ENCODE measurements at places on chromosomes 1 and 21. TPM values are rescaled to one million over a fixed set of nuclear protein-coding genes. Genes with fewer than 3 reads are reported as not detected.

Gene PRAMEF14
- not detected for total RNA-seq

Gene CYP4X1
- total RNA-seq = 0.24 TPM

Gene FLG2
- total RNA-seq = not detected

Gene FAM43B
- total RNA-seq = 0.10 TPM

GRCh38 chr1:47725511-47725991 lies 271.6 kb downstream of the TRABD2B start:
- H3K27ac ChIP-seq = no peak overlapping the region
- peaks cover 13% of the 10 kb centered on the region for H3K4me1 ChIP-seq
- no peak for DNase-seq
- H3K36me3 ChIP-seq = no peaks in the 10 kb centered on the region
- H3K4me3 ChIP-seq = no peak overlapping the region

- no peak for DNase-seq
- H3K36me3 ChIP-seq = no peaks in the 10 kb centered on the region
- no peak overlapping the region for H3K27ac ChIP-seq
Measured at GRCh38 chr1:175520186-175520585, 223.2 kb downstream of the TNR start.

GRCh38 chr1:231206856-231207255 lies 34.2 kb upstream of the GNPAT start:
- peaks cover 3% of the 10 kb centered on the region for H3K27me3 ChIP-seq
- H3K27ac ChIP-seq = no peak overlapping the region
- H3K4me3 ChIP-seq = no peak overlapping the region
- no peak for DNase-seq

DNA sequence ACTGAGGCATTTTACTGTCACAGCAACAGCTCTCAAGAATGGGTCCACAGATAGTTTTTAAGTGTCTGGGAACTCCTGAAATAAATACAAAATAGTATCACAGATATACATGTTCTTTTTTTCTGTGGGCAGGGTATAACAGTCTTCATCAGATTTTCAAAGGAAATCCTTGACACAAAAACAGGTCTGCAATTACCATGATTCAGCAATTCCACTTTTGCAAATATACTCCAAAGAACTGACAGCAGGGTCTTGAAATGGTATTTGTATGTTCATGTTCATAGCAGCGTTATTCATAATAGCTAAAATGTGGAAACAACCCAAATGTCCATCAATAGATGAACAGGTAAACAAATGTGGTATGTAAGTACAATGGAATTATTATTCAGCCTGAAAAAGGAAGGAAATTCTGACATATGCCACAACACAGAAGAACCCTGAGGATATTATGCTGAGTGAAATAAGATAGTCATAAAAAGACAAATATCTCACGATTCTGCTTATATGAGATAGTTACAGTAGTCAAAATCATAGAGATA lies 85.0 kb downstream of the EPS15 start:
- peaks cover 4% of the 10 kb centered on the region for H3K4me1 ChIP-seq
- no peak for DNase-seq
- H3K27ac ChIP-seq = no peak overlapping the region
- H3K36me3 ChIP-seq = peaks cover 18% of the 10 kb centered on the region

DNA sequence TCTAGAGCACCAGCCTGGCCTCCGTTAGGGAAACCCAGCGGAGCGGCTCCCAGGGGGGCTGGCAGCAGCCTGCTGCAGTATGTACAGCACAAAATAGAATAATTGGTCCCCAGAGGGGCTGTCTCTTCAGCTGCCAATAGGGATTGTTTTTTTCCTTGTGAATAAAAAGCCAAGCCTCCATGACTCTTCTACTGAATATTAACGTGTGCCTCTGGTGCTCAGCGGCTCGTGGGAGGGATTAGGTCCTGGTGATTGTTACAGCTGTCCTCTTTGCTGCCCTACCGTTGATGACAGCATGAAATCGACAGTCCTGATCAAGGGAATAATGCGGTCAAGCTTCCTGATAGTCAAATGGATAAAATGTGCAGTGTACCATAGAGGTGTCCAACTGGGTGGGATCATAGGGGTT lies 190.7 kb upstream of the RUNX1 start:
- H3K4me1 ChIP-seq = peaks cover 1% of the 10 kb centered on the region
- no peak overlapping the region for H3K27ac ChIP-seq
- peaks cover 4% of the 10 kb centered on the region for H3K27me3 ChIP-seq
- H3K36me3 ChIP-seq = no peaks in the 10 kb centered on the region
- DNase-seq = no peak
- no peak overlapping the region for H3K4me3 ChIP-seq

DNA sequence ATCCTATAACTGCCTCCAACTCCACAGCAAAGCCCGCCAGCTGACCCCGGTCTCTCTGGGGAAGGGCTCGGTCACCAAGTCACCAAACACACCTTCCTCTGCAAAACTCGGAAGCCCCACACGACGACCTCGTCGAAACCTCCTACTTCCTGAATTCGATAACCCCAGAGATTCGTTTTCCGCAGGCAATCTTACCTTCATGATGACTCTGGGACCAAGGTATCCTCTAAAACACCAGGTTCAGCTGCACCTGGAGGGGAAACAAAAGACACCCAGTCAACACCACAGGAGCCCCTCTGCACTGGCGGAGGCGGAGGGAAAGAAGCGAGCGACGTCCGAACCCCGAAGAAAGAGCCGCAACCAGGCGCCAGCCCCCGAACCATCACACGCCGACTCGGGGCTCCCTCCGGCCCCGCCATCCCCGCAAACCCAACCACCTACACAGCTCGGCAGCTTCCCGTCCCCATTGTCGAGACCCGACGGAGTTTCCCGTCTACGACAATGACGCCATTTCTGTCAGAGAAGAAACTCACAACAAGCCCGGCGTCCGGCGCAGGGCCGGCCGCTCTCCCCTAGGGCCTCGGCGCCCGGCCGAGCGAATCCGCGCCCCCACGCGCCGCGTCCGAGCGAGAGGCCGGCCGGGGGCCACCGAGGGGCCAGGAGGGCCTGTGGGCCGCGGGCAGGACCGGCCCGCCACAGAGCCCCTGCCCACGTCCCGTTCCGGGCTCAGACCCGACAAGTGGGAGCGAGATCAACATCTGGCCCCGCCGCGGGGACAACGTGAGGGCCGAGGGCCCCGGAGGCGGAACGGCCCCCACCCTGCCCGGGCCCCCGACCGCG lies 1.0 kb downstream of the ARID4B start:
- peak overlapping the region; percentile 86 for H3K4me3 ChIP-seq
- peaks cover 7% of the 10 kb centered on the region for H3K36me3 ChIP-seq
- peak; percentile 17 for DNase-seq
- peak overlapping the region; percentile 98 for H3K27ac ChIP-seq

GRCh38 chr1:108601708-108602410 lies 42.0 kb downstream of the EEIG2 start:
- H3K27me3 ChIP-seq = no peaks in the 10 kb centered on the region
- H3K27ac ChIP-seq = no peak overlapping the region
- no peak for DNase-seq
- peaks cover 14% of the 10 kb centered on the region for H3K4me1 ChIP-seq

- H3K4me3 ChIP-seq = no peak overlapping the region
- no peaks in the 10 kb centered on the region for H3K36me3 ChIP-seq
- no peak for DNase-seq
- no peaks in the 10 kb centered on the region for H3K27me3 ChIP-seq
Measured at GRCh38 chr1:183735069-183735860, 69.7 kb upstream of the RGL1 start.

DNA sequence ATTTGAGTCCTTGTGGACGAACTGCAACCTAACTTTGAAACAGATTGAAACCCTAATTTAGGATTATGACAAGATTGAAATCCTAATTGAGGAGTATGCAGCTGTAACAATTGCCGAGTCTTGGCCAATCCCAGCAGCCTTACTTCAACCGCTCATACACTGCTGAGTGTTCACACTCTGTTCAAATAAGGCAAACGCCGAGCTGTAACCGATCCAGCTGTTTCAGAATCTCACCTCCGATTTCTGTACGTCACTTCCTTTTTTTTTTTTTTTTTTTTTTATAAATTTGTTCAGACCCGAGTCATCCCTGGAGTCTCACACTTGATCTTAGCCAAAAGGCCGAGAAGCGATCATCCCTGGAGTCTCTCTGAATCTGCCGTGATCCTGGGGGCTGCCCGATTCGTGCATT lies 22.3 kb upstream of the ATP5PO start:
- H3K4me1 ChIP-seq = no peaks in the 10 kb centered on the region
- DNase-seq = no peak
- peaks cover 8% of the 10 kb centered on the region for H3K36me3 ChIP-seq
- H3K4me3 ChIP-seq = no peak overlapping the region
- no peaks in the 10 kb centered on the region for H3K27me3 ChIP-seq

All from progenitor cell of endocrine pancreas (in vitro differentiated cells).